A549 treated with Hydrocortisone at 1 μM for 4 hours (cell line): ENCODE measurements at places on chromosomes 5 and 9. TPM values are rescaled to one million over a fixed set of nuclear protein-coding genes. Genes with fewer than 3 reads are reported as not detected.

Gene SAXO1
- not detected in 5 replicates for total RNA-seq

Gene SLC12A7
- 26.8 to 29.7 TPM (median 27.7 TPM) in 5 replicates for total RNA-seq

Gene C9orf43
- 0.38 to 0.71 TPM (median 0.56 TPM) in 5 replicates for total RNA-seq

Gene SHISAL2B
- total RNA-seq: not detected in 5 replicates

Gene SHLD3
- 2.0 to 2.9 TPM (median 2.4 TPM) in 5 replicates for total RNA-seq

Gene PLAC8L1
- 0.20 to 0.40 TPM (median 0.22 TPM) in 5 replicates for total RNA-seq

Gene C5orf46
- total RNA-seq: 0.29 TPM in 1 of 5 replicates, not detected in the others

Gene RANBP17
- total RNA-seq: 1.9 to 2.7 TPM (median 2.2 TPM) in 5 replicates

Gene CDKN2B
- not detected in 5 replicates for total RNA-seq

Gene NEUROG1
- total RNA-seq: not detected in 5 replicates

Gene TNC
- 0.42 to 1.8 TPM (median 0.87 TPM) in 5 replicates for total RNA-seq

Gene CKMT2
- total RNA-seq: not detected in 5 replicates

Gene GCNT1
- total RNA-seq: 2.1 to 4.8 TPM (median 4.0 TPM) in 5 replicates

Gene CXCL14
- 0.13 to 0.37 TPM (median 0.15 TPM) in 5 replicates for total RNA-seq

Gene PRUNE2
- total RNA-seq: 0.02 to 0.12 TPM (median 0.07 TPM) in 4 of 5 replicates, not detected in the other
